NCI-H2029 treated with DMSO at 0.1 percent for 48 hours (cell line): ENCODE measurements at places on chromosomes 5 and 9.

GRCh38 chr5:143311428-143311827 lies 92.1 kb downstream of the NR3C1 start:
- no peak for DNase-seq

GRCh38 chr5:143101121-143101520 lies 302.4 kb downstream of the NR3C1 start:
- no peak for DNase-seq

GRCh38 chr5:41270423-41271251 lies 57.3 kb upstream of the C6 start:
- no peak for DNase-seq

GRCh38 chr5:138943599-138944173 lies 68.6 kb upstream of the LRRTM2 start:
- DNase-seq = no peak

DNA sequence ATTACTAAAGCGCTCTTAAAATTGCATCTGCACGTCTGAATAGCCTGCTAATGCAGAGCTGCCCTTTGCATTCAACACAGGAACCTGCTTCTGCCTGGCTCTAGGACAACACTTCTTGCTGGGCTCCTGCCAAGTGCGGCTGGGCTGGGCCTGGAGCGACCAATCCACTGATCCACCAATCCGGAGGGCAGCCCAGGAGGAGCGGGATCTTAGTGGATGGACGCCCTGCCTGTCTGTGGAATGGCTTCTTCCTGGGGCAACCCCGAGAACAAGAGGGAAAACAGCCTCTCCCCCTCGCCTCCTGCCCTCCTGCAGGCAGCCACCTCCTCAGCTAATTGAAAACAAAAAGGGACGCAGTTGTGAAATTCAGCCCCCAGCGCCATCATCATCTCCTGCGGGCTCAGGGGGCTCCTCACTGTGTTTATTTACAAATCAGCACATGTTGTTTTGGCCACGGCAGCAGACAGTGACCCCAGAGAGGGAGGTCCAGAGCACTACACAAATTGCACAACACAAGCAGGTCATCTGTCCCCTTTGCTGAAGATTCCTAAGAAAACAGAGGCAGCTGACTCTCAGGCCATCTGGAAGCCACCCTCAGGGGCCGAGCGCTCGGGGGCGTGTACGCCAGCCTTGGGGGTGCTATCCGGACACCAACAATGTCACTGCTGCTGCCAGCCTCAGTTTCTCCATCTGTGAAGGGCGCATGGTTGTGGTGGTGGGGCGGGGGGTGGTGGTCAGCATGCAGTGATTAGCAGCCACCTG lies 57.3 kb downstream of the GADD45G start:
- DNase-seq = peak; percentile 97

- DNase-seq = no peak
Measured at GRCh38 chr5:126911986-126912385, 118.4 kb downstream of the MARCHF3 start.

DNA sequence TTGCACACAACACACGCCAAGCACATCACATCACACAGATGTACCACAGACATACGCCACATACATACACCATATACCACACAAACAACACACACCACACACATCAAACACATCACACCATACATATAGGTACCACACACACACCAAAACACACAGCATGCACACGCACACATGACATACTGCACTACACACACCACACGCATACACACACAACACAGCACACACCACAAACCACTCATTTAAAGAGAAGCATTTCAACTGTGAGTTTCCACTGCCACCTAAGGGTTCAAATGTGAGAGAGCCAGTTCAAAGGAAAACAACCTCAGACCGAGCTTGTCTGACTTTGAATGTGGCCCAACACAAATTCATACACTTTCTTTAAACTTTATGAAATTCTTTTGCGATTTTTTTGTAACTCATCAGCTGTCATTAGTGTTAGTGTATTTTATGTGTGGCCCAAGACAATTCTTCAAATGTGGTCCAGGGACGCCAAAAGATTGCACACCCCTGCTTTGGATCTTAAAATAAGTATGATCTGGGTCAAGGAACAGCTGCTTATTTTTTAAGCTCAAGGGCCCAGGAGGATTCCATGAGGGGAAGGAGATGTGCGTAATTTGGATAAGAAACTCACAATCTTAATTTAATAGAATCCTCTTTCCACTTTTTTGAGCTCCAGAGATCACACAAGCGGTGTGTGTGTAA lies 494.6 kb downstream of the GADD45G start:
- DNase-seq = peak; percentile 52

DNA sequence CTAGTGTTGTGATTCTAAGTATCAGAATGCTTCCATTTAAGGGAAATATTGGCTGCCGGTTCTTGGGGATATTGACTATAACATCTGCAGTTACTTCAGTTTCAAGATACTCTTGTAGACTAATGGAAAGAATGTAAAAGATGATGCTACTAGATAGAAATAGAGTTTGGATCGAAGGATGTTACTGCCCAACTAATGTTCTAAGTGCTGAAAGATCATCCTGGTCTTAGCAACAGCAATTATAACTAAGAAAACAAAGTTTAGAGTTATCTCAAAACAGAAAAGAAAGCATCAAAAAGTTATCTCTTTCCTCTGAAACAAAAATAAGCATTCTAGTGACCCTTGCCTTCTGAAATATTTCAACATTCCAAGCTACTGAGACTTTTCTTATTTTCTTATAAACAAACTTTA lies 49.9 kb downstream of the ITGA1 start:
- DNase-seq = no peak

- DNase-seq = no peak
Measured at GRCh38 chr9:8351436-8351835, 551.9 kb upstream of the DMAC1 start.

- no peak for DNase-seq
Measured at GRCh38 chr5:52811067-52811749, 23.5 kb downstream of the ITGA1 start.

GRCh38 chr5:144202072-144202471 lies 31.4 kb downstream of the KCTD16 start:
- DNase-seq = peak; percentile 83

- no peak for DNase-seq
Measured at GRCh38 chr9:7154003-7154619, 396.3 kb downstream of the KDM4C start.

DNA sequence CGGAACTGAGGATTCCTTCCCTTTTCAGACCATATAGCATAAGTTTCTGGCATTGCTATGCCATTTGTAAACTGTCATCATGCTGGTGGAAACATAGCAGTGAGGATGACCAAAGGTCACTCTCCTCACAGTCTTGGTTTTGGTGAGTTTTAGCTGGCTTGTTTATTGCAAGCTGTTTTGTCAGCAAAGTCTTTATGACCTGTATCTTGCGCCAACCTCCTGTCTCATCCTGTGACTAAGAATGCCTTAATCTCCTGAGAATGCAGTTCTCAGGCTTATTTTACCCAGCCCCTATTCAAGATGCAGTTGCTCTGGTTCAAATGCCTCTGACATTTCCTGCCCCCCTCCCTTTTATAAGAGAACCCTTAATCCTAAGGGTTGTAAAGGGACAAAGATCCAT lies 26.7 kb upstream of the GRIA1 start:
- no peak for DNase-seq

- DNase-seq = no peak
Measured at GRCh38 chr9:113721856-113722255, 154.3 kb upstream of the ZNF618 start.

GRCh38 chr5:145160679-145161078 lies 674.5 kb downstream of the PRELID2 start:
- DNase-seq = no peak

GRCh38 chr5:77630114-77630680 lies 8.3 kb downstream of the OTP start:
- DNase-seq = peak; percentile 23

DNA sequence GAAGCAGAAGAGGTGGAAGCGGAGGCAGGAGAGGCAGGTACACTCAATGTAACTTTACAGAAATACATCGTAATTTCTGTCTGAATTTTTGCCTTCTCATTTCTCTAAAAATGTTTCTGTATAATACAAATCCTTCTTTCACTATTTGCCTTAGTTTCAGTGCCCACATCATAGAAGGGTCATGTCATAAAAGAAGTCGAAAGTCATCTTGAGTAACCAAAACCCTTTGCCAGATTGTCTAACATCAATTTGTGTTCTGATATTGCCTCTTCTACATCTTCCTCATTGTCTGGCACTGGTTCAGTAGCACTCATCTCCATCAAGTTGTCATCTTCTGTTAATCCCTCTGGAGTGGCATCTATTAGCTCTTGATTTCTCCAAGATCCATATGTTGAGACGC lies 6.2 kb upstream of the CYFIP2 start:
- no peak for DNase-seq

DNA sequence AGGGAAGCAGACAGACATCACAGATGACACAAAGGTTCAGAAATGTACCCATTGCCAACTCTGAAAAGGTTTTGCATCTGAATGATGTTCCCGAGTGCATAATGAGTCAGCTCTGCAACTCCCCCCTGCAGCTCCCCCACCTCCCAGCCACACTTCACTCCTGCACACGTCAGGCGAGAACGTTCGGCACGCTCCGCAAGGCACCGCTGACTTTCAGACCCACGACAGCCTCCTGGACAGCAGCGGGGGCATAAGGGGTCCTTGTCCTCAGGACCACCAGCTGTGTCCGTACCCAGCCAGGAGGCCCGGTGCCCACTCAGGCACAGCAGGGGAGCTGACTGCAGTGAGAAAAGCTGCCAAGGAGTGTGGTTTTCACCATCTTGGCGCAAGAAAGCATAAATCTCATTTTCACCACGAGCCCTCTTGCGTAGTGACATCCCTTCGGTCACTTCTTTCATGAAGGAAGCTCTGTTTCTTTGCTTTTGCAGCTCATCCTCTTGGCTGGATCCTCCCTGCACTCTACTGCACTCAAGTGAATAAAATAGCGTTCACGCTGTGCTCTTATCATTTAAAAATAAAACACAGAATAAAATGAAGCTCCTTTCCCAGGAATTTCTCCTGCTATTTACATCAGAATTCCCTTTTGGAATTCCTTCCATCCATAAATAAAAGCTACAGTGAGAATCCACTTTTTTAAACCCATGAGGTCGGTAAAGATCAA lies 9.9 kb downstream of the GFPT2 start:
- DNase-seq = no peak

DNA sequence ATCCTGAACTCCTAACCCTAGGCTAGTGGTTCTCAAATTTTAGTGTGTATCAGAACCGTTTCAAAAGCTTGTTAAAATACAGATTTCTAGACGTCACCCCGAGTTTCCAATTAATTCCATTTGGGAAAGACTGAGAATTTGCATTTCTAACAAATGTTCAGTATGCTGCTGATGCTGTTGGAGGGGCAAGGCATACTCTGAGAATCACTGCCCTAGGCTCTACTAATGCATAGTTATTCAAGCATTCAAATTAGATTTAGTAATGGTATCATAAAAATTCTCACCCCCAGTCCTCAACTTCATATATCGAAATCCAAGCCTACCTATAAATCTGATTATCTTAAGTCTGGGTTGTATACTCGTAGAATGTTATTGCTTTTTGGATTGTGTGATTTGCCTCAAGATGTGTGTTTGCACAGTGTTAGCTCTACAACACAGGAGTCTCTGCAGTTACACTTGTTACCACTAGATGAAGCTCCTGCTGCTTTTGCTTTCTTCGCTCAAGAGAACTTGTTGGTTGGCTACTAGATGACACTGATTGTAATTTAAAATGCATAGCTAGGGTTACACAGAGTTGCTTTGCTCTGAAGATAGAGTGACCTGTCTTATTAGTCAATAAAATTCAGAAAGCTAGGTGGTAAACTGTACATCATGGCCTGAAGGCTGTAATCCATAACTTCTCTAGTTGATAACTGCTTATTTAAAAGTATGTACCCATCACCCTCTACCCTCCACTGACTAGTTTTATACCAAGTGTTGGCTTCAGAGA lies 7.5 kb upstream of the ERAP2 start:
- peak; percentile 54 for DNase-seq

GRCh38 chr5:25128606-25129005 lies 483.8 kb upstream of the CDH10 start:
- no peak for DNase-seq

DNA sequence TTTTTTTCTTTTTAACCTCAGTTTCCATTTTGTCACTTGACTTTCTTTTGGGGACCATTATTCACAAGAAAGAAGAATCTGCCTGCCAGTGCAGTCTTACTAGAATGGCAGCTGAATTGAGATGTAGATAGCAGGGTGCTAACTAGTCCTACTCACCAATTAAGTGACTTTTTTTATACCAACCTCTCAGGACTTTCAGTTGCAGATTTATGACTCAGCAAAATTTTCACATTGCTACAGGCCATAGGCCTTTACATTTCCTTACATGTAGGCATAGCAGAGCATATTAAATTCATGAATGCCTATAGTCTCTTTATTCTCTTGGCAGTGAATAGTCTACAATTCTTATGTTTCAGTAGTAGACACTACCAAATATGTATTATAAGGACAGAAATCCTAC lies 54.0 kb upstream of the FKTN start:
- DNase-seq = no peak

DNA sequence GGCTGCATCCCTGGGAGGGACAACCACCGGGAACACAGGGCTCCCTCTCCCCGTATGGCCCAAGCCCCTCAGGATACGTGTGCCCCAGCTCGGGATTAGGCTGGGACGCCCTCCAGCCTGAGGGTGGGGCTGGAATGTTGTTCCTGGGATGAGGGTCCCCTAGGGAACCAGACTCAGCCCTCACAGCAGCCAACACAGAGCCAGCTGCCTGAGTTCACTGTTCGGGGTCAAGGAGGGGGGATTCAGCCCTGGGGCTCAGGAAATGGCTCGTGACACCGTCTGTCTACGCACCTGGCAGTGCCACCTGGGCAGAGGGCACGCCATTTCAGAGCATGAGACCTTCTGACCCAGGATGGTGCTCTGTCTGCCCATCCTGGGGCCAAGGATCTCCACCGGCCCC lies 8.9 kb downstream of the RNF44 start:
- DNase-seq = no peak

GRCh38 chr5:143228597-143229293 lies 174.7 kb downstream of the NR3C1 start:
- DNase-seq = no peak

DNA sequence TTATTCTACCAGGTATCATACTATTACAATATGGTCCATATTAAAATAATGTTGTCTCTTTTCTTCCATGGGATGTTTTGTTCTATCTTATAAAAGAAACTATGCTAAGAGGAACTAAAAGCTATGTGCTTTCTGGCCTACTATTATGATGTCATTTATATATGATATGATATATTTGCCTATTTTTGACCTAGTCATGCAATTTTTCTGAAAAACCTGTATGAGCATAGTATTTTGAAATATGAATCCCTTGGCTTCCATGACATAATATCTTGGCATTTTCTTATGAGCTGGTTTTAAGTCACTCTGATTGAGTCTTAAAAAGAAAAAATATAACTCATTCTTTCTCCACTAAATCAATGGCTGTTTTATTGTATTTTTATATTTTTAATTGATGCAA lies 60.7 kb downstream of the MAN2A1 start:
- DNase-seq = no peak

GRCh38 chr9:122406070-122406890 lies 35.5 kb downstream of the PTGS1 start:
- no peak for DNase-seq

- DNase-seq = no peak
Measured at GRCh38 chr5:169584998-169585451, 1.5 kb downstream of the SPDL1 start.

GRCh38 chr5:128196791-128197190 lies 113.2 kb downstream of the SLC12A2 start:
- no peak for DNase-seq

- DNase-seq = no peak
Measured at GRCh38 chr5:14365831-14366430, 215.7 kb upstream of the OTULINL start.

- DNase-seq = no peak
Measured at GRCh38 chr5:60208716-60209115, 315.2 kb upstream of the PDE4D start.

GRCh38 chr9:37740128-37740527 lies 13.5 kb upstream of the TRMT10B start:
- DNase-seq = no peak

GRCh38 chr5:140042643-140043507 lies at the start of gene NRG2:
TSS of gene NRG2 (minus strand) at chr5:140043299.
- no peak for DNase-seq
